ENCODE measurements at places on chromosomes 12 and 14.

GRCh38 chr12:57049119-57049446 is 846 bp downstream of the MYO1A start:
- DNase-seq, result no peak

GRCh38 chr14:39860596-39861228 is 428.5 kb upstream of the FBXO33 start:
- no peak for DNase-seq

- DNase-seq, result no peak
Observed at GRCh38 chr12:102249079-102249841, 51.6 kb upstream of the PMCH start.

GRCh38 chr12:127294651-127295210 is 972.2 kb upstream of the TMEM132C start:
- no peak for DNase-seq

GRCh38 chr12:20439626-20440025 is 71.3 kb downstream of the PDE3A start:
- no peak for DNase-seq

DNA sequence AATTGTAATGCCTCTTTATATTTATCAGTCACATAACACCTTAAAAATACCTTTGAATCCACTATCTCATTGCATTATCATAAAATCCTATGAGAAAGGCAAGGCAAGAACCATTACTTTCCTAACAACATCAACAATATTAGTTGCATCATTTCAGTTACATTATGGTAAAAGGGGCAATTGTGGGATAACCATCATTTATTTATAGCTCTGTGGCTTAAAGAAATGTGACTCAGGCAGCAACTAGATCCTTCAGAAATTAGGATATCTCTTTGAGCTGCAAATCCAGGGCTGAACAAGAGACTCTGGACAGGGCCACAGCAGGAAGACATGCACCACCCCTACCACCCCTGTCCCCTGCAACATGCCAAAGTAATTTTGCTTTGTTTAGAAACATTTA is 36.4 kb downstream of the EPS8 start:
- DNase-seq, result no peak

DNA sequence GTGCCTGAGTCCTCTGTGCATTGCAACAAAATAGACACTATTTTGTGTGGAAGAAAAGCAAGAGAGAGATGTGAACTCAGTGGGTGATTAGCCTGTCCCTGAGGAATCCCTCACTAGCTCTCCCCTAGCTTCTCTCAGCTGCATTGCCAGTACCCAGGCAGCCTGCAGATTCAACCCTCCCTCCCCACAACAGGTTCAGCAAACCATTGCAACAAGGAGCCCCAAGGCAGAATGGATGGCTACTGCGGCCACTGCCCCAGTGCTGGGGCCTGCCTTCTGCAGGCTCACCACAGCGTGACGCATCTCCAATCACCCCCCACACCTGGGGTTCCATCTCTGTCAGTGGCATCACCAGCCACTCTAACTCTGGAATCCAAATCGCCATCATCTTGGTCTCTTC is 2.3 kb downstream of the CRACR2A start:
- DNase-seq, result no peak

- peak; percentile 2 for DNase-seq
Observed at GRCh38 chr12:97960741-97961608, 498.4 kb downstream of the RMST start.

DNA sequence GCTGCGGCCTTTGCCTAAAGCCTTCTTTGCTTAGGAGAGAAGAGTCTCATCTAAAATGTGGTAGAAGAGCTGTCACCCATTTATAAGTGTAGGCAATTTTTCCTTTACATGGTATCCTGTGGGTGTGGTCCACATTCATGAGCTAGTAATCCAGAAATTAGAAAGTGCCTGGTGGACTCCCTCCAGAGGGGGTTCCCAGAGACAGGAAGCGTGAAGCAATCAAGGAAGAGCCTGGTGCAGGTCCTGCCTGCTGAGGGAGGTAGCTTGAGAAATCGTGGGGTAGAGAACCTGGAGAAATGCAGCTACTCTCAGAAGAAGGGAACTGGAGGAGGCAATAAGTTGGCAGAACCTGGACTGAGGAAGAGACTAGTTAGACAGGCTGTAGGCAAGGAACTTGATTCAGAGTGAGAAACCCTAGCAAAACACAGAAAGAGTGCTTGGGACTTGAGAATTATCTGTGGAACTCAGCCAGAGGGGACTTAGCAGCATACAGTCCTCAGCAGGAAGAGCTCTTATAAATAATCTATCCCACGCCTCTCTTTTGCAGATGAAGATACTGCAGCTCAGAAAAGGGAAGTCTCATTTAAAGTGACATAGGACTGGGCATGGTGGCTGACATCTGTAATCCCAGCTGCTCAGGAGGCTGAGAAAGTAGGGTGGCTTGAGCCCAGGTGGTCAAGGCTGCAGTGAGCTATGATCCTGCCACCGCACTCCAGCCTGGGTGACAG is 182.4 kb upstream of the CCND2 start:
- no peak for DNase-seq

- DNase-seq, result no peak
Observed at GRCh38 chr14:94332587-94332986, 9.5 kb upstream of the SERPINA6 start.

DNA sequence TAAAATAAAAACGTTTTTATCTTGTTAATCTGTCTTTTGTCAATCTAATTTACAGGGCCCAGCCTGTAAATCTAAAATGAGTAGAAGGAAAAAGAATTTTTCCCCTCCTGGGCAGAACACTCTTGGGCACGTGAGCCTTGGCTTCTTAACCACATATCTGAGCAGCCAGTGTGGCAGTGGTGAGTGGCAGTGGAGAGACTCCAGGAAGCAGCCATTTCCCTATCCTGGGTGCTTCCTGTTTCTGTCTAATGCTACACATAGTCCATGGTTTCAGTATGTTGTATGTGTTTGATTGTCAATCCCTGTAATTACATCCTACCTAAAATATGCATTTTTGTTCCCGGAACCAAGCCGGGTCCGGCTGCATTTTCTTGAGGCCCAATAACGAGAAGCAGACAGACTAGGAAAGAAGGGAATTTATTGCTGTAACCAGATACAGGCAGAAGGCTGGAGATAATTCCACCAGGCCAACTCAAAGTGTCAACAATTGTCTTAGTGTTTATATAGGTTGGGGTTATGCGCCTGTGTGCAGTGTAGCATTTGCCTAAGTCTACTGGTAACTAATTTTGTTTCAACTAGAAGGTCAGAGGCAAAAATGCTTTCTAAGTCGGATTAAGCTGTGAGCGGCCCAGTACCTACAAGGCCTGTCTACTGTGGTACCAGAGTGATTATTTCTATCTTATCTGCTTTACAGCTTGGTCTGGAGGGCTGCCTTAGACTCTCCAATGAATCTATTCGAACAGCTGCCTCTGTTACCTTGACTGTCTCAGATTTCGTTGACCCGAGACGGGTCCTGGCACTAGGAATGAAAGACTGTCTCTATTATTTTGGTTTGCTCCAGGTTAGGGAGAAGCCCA is 82.4 kb upstream of the RESF1 start:
- DNase-seq, result no peak

- no peak for DNase-seq
Observed at GRCh38 chr12:1041478-1041877, 50.5 kb downstream of the ERC1 start.

DNA sequence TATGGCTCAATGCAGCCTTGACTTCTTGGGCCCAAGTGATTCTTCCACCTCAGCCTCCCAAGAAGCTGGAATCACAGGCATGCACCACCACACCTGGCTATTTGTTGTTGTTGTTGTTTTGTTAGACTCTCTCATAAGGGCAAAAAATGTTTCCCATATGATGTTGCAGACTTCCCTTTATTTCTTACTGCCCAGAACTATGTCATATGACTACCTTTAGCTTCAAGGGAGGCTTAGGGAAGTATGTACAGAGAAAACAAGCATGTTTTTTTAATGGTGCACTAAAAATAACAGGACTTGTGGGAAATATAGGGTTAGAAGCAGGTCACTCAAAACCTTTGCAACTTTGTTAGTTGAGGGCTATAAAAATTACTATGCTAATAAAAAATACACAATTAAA is 4.3 kb upstream of the GPR19 start:
- no peak for DNase-seq

DNA sequence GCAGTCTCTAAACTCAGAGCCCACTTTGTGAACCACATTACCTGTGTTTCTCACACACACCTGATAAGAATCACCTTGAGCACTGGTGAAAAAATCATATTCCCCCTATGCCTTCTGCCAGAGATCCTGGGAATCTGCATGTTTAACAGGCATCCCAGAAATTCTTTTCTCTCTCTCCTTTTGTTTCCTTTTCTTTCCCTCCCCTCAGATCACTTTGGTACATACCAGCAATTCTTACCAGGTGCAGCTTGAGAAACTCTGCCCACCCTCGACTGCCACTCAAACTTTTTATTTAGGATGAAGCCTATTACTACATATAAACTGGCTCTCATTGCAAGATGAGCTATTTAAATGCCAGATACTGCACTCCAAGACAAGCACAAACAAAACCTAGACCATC is 36.0 kb downstream of the HECTD4 start:
- no peak for DNase-seq

DNA sequence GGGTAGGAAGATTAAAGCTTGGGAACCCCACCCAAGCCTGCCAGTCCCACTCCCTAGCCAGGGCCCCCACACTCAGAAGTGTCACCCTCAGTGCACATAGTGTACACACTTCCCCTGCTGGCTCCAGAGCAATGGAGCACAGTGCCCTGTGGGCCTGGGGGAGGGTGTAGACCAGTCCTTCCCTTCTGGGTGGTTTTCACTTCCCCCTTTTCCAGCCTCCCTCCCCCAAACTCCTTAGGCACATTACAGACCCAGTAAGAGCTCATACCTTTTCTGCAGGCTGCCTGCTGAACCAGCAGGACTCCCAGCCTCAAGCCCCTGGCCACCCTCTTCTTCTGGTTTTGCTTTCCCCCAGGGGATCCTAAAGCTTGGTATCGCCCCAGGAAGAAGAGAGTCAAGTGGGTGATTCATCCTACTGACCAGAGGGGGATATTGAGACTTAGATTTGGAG is at the start of gene ZNF385A:
Gene ZNF385A (minus strand): TSS at position 143 of the 451 bp plus-strand sequence. CDS start 219 bp downstream, outside the sequence.
- no peak for DNase-seq

DNA sequence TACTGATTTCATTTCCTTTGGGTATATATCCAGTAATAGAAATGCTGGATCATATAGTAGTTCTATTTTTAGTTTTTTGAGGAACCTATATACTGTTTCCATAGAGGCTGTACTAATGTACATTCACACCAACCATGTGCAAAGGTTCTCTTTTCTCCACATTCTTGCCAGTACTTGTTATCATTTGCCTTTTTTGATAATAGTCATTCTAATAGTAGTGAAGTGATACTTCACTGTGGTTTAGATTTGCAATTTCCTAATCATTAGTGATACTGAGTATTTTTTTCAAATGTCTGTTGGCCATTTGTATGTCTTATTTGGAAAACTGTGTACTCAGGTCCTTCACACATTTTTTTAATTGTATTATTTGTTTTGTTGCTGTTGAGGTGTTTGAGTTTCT is 148.2 kb upstream of the NAV3 start:
- no peak for DNase-seq

GRCh38 chr14:34056046-34056445 is 105.2 kb upstream of the EGLN3 start:
- no peak for DNase-seq

DNA sequence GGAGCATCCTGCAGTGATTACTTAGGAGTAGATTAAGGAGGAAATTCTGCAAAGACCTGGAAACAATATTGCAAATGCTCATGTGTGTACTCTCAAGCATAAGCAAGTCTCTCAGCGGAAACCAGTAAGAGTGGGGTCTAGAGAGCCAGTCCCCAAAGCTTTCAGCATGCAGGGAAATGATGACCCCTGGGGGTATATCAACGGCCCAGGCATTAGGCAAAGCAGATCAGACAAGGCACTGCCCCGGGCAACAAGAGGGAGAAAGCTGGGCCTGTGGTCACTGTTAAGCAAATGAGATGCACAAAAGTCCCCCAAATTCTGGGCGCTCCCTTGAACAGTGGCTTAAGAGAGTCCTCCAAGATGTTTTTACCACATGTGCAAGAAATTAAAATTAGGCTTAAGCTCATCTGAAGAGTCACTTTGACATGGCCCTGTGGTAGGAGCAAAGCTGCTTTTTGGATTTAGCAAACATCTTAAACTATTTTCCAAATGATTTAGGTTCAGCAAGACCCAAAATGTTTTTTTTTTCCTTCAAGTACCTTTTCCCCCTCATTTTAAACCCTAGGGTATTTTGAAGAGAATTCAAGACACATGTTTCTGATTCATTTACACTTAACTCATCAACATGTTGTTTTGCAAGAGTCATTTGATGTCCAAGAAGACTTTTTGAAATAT is 457.1 kb upstream of the TBX3 start:
- no peak for DNase-seq

DNA sequence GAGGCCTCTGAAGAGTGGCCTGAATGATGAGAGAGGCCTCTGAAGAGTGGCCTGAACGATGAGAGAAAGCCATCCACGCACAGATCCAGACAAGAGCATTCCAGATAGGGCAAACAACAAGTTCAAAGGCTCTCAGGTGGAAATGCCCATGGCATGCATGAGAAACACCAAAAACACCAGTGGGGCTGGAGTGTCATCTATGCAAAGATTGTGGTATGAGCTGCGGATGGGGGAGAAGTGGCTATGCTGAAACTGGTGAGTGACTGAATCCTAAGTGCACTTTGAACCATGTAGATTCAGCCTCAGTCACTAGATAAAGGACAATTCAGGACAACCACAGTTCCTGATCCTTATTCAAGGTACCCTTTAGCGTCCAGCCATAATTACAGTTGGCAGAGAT is 79.4 kb upstream of the GZMB start:
- DNase-seq, result no peak

- no peak for DNase-seq
Observed at GRCh38 chr12:28711421-28711820, 437.7 kb upstream of the FAR2 start.

- peak; percentile 41 for DNase-seq
Observed at GRCh38 chr14:20327005-20327869, 5.8 kb downstream of the CCNB1IP1 start.

- no peak for DNase-seq
Observed at GRCh38 chr12:5309654-5310053, 122.3 kb upstream of the NTF3 start.

DNA sequence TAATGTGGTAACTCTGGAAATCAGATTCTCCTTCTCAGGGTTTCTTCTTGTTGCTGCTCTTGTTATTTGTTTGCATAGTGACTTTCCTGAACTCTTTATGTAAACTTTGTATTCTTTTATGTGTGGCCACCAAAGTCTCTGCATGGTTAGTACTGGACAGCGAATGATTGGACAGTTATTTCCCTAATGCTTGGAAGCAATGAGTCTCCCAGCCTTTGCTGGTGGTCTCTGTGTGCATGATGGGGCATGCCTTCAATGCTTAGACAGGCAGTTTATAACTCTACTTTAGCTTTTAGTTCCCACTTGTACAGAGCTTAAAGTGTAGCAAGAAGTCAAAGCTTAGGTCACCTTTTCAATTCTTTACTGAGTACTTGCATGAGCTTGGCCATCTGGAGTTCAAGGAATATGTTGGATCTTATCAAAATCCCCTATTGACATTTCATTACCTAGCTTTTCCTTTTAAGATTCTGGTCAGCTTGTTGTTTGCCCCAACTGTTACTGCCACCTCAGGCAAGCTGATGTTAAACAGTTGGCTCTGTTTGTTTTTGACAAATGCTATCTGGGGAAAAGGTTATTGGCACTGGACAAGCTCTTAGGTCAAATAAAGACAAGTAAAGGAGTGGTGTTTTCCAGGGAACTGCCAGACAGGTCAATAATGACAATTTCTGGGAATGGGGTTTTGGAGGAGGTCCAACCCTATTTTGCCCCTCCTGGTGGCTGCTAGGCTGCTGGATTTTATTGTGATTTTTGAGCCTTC is 12.3 kb downstream of the CCDC91 start:
- no peak for DNase-seq

- DNase-seq, result no peak
Observed at GRCh38 chr12:52147964-52148463, 43.8 kb downstream of the KRT80 start.
